Cortex of kidney (tissue), 1 donor: ENCODE measurements at places on chromosomes 3 and 15.

- DNase-seq = no peak
Measured at GRCh38 chr3:188046561-188047211, 107.3 kb upstream of the LPP start.

GRCh38 chr15:95296643-95297042 is 1033.9 kb upstream of the NR2F2 start:
- DNase-seq = no peak

DNA sequence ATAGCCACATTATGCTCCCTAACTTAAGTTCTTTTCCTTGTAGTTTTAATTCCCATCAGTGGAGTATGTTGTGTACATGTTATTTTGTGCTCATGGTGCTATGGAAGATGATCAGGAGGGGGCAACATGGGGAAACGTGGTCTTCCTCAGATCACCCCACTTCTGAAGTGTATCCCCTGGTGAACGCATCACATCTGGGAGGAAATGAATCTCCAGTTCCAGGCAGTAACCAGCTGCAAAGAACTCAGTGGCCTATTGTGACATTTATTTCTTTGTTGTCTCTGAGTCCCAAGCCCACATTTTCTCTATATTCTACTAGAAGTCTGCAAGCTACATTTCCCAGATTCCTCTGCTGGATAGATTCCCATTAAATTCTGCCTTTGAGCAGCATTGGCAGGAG is 217.0 kb downstream of the SATB1 start:
- no peak for DNase-seq

DNA sequence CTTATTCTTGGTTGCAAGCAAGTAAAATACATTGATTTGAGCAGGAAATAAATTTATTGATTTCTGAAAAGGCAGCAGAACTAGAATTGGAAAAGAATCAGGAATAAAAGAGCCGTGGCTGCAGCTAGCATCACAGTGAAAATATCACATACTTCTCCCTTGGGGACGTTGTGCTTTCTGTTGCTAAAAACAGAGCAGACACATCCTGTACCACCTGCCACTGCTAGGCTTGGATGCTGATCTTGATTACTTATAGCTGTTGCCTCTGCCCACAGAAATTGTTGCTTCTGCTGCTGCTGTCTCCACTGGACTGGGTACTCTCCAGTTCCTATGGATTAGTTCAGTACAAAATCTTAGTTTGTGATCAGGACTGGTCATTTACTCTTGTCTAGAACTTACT is 283.8 kb downstream of the C3orf38 start:
- no peak for DNase-seq

DNA sequence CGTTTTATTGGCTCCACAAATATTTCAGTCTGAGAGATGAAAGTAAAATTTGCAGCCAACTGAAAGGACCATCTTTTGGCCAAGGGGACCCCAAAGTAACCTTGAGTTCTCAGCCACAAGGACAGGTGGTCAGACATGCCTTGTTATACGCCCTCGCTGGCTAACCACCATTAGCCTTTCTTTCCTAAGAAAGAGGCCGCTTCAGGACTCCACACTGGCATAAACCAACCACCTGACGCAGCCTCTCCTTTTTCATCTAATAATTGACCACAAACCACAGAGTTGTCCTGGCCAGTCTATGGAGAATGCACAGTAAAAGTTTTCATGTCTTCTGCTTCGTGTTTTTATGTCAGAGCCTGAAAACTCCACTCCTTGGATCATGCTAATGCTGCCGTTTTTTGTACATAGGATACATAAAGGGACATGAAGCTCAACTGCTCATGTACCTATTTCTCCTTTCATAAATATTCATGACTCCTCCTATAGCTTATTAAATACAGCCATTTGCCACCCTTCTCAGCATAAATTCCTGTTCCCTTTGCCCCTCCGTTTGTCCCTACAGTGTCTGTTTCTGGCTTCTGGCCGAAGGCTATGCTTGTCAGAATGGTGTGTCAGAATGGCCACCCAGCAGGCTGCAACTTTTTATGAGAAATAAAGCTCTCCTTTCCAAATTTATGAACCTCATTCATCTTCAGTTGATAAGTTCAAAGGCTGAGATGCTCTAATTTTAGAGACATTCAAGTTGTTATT is 374.1 kb upstream of the RBMS3 start:
- DNase-seq = no peak

- DNase-seq = no peak
Measured at GRCh38 chr15:65183865-65184159, 1.3 kb downstream of the CLPX start.

DNA sequence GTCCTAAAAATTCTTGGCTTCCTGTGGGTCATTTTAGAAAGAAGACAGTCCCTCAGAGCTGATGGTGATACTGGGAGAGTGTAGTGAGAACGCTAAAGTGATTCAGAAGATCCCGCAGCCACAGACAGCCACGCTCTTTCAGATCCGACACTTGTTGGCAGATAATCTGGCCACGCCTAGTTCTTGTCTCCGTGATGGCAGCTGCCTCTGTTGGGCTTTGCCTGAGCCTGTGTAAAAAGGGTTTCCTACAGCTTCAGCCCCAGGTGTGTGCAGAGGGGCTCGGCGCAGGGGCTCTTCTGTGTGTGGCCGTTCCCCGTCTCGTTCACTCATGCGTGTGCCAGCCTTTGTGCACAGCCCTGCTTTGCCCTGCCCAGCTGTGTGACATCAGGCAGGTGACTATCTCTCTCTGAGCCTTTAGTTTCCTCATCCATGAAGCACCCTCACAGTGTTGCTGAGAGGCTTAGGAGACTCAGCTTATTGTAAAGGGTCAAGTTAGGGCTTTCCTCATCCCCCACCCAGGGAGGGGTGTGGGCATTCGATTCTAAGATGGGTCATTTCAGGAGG is 6.3 kb downstream of the IRAK2 start:
- DNase-seq = no peak

- DNase-seq = no peak
Measured at GRCh38 chr3:143266927-143267326, 147.4 kb downstream of the CHST2 start.

DNA sequence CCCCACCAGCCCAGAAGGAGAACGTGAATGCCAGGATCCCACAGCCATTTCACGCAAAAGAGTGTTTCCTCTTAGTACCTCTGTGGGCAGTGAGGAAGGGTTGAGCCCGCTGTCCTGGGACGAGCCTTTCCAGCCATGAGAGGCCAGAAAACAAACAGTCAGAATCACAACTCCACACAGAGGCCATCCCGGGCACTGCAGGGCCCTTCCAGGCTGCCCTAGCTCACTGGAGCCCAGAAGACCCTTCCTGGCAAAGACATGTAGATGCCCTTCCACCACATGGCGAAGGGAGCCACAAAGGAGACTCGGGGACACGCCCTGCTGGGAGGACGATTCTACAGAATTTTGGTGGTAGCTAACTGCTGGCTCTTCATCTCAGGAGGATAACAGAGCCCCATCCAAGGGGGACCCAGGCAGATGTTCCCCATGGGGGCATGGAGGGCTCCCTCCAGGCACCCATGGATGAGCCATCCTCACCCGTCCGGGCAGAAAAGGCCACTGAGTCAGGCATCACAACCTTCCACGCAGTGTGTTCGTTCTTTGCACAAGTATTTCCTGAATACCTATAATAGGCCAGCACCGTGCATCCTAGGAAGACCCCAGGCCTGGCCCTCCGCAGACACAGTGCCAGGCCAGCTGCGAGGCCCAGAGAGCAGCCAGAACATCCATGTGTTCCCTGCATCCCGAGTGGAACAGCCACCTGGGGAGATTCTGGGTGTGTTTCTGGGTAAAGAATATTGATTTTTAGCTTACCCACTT is 47.2 kb downstream of the SLC12A8 start:
- DNase-seq = no peak

DNA sequence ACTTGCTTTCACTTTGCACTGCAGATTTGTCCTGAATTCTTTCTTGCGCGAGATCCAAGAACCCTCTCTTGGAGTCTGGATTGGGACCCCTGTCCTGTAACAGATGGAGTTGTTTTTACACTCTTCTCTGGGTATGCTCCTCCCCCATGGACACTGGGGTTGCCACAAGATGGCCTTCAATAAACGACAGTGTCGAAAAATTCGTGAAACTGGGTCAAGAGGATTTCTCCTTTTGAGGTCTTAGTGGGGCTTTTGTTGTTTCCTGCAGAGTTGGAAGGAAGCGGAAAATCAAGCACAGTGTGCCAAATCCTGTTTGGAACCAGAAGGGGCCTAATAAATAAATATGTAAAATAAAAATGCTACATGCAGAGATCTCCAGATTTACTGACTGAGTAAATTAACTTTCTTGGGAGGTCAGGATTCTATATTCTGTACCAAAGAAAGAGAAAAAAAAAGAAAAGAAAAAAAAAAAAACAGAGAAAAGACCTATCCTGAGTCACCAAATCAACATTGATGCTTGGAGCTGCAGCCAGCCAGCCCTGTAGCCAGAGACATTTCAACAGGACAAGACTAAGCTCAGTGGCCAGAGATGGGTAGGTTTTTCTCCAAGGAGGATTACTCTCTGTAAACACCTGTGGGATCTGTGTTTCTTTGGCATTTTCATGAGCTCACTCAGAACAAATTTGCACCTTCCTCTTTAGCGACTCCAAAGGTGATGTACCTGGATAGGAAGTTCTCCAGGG is 24.8 kb downstream of the CCDC80 start:
- no peak for DNase-seq

DNA sequence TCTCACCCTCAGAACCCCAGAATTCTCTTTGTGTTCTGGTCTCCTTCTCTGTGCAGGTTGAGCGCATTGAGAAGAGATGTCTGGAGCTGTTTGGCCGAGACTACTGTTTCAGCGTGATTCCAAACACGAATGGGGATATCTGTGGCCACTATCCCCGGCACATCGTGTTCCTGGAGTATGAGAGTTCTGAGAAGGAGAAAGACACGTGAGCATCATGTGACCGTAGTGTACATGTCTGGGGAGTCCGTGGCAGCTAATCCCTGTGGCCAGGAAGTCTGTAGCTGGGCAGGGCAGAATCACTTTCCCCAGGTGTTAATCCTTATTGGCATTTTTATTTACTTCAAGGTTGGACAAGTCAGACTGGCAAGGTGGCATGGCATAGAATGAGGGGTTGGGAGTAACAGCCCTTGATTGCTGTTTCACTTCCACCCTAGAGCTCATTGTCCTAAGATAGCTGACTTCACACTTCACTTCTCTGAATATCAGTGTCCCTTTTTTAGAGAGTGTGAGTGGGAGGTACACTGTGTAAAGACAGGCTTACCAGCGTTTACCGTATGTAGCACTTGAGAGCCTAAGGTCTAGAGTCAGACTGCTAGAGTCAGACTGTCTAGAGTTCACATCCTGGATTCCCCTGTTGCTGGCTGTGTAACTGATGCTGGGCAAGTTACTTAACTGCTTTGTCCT is 4.4 kb downstream of the MTMR14 start:
- DNase-seq = no peak

DNA sequence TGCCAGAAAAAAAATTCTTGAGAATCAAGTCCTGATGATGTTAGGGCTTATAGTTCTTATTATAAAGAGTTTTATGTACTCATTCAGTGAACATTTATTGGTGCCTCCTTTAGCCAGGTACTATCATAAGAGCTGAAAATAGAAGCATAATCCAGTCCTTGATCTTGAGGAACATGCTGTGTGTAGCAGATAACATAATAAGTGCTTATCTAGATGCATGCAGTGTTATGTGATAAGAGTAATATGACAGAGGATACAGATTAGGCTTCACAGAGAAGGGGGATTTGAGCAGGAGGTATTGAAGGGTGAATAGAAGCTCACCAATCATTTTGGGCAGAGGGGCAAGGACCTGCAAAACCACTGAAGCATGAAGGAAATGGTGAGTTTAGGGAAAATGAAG is 1.1 kb downstream of the CCR2 start:
- no peak for DNase-seq

DNA sequence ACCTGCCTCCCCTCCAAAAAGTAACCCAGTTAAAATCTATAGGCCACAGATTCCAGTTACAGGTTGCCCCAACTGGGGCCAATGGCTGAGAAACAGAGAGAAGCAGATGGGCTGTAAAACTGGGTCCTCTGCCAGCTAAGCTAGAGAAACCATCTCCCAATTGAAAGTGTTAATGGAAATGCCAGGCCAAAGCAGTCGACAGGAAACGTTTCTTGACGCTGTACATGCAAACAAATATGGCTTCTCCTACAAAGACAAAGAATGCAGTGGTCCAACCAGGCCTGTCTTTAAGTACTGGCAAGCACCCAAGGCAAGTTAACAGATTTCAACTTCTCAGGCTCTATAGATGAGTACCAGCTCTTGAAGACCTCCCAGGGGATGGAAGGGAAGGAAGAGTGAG is 71.3 kb downstream of the MAGI1 start:
- DNase-seq = no peak

DNA sequence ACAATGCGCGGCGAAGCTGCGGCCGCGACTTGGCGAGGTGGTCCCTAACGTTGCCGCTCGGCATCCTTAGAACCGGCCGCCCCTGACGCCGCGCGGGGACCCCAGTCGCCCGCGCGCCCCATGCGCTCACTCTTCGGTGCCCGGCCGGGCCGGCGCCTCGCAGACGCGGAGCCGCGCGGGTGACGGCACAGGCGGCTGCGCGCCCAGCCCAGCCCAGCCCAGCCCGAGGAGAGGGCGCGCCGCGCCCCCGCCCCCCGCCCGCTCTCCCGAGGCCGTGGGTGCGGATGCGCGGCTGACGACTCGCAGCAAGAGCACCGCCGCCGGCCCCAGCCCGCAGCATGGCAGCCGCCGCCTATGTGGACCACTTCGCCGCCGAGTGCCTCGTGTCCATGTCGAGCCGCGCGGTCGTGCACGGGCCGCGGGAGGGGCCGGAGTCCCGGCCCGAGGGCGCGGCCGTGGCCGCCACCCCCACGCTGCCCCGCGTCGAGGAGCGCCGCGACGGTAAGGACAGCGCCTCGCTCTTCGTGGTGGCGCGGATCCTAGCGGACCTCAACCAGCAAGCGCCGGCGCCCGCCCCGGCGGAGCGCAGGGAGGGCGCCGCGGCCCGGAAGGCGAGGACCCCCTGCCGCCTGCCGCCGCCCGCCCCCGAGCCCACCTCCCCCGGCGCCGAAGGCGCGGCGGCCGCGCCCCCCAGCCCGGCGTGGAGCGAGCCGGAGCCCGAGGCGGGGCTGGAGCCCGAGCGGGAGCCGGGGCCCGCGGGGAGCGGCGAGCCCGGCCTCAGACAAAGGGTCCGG is 437 bp downstream of the KLF13 start:
- DNase-seq = no peak

GRCh38 chr3:39568508-39568907 is 101.0 kb downstream of the MOBP start:
- DNase-seq = no peak

GRCh38 chr3:193620650-193621049 is 27.6 kb downstream of the OPA1 start:
- no peak for DNase-seq

GRCh38 chr3:51568036-51568435 is 29.5 kb downstream of the RAD54L2 start:
- no peak for DNase-seq

DNA sequence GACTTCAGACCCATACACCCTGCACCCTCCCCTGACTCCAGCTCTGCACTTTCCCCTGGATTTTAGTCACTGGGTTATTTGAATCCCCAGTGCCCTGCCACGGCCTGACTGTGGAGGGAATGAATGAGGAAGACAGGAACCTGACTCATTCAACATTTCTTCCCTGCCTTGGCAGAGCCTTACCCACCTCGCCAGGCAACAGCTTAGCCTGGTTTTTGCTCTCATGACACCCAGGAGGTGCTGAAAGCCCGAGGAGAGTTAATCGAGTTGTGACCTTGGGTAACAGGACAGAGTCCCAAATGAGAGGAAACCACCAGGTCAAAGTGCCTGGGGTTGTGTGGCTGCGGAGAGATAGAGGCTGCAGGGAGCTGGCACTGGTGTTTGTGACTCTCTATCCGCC is 128.3 kb downstream of the SMAD6 start:
- no peak for DNase-seq
